ENCODE measurements at places on chromosomes 5 and 9.
A peak's percentile ranks its signal among the peaks of the same experiment; 100 is the strongest.

GRCh38 chr9:136046554-136046920, 48.6 kb downstream of the NACC2 start:
- DNase-seq, result no peak

GRCh38 chr5:147483961-147484707, 25.7 kb downstream of the DPYSL3 start:
- DNase-seq, result peak; percentile 100

DNA sequence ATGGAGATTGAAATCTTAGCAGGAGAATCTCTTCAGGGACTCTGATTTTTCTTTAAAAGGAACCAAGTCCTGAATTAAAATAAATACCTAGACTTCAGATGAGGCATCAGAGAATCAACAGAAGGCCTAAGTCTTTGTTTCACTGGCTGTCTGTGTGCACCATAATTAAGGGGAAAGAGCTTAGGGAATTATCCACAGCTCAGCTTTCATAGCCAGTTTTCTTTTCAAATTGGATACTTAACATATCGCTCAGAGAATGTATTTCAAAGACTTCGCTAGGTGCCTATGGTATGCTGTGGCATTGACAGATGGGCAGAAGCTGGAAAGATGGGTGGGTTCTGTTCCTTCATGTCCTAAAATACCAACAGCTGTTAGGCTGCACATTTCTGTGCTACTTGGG, 325.8 kb downstream of the TMEM38B start:
- no peak for DNase-seq

GRCh38 chr9:132945186-132946130, 1.0 kb upstream of the TSC1 start:
- no peak for DNase-seq

DNA sequence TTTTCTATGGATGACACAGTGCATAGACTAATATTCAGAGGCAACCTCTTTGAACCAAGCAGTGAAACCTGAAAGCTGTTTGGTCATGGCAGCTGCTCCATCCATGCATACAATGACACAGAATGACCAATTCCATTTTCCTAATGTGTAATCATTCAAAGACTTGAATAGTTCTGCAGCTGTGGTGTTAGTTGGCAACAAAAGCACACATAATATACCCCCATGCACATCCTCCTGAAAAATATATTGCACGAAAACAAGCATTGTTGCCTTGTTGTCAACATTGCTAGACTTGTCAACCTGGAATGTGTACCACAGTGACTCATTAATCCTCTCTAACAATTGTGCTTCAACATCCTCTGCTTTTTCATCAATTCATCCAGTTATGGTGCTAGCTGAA, 71.0 kb upstream of the SEMA6A start:
- no peak for DNase-seq

- peak; percentile 41 for DNase-seq
Observed at GRCh38 chr9:37209431-37210386, 89.3 kb downstream of the ZCCHC7 start.

- no peak for DNase-seq
Observed at GRCh38 chr9:99044827-99045226, 60.1 kb upstream of the TGFBR1 start.

GRCh38 chr5:83029912-83030311, 47.3 kb downstream of the TMEM167A start:
- DNase-seq, result peak; percentile 7

GRCh38 chr9:106707738-106708474, 155.1 kb upstream of the ZNF462 start:
- no peak for DNase-seq

GRCh38 chr9:128349125-128349524, 8.8 kb downstream of the SLC27A4 start:
- DNase-seq, result no peak

- DNase-seq, result no peak
Observed at GRCh38 chr9:85007748-85008147, 338.2 kb downstream of the NTRK2 start.

- no peak for DNase-seq
Observed at GRCh38 chr5:65068410-65068809, 299.7 kb downstream of the CWC27 start.

- DNase-seq, result no peak
Observed at GRCh38 chr9:88749420-88749819, 214.4 kb downstream of the NXNL2 start.

GRCh38 chr9:127426756-127427155, 2.6 kb downstream of the ZNF79 start:
- no peak for DNase-seq

DNA sequence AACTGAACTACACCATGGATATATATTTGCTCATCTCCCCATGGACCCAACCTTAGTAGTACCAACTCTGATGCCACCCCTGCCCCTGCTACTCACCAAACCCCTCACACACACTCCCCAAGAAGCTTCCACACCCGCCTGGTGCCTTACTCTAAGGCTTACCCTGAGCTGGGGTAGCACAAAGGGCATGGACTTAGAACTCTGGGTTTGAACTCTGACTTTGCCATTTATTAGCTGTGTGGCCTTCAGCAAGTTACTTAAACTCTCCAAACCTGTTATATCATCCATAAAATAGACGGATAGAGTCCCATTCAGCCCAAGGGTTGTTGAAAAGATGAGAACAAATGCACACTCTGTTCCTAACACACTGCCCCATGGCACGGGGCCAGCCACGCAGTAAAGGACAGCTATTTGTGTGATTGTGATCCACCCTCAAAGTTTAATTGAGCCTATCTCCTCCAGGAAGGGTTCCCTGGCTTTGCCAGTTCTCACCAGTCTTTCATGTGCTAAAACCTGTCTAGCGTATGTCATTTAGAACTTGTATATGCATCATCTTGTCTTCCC, 111.0 kb downstream of the KLHL3 start:
- no peak for DNase-seq

DNA sequence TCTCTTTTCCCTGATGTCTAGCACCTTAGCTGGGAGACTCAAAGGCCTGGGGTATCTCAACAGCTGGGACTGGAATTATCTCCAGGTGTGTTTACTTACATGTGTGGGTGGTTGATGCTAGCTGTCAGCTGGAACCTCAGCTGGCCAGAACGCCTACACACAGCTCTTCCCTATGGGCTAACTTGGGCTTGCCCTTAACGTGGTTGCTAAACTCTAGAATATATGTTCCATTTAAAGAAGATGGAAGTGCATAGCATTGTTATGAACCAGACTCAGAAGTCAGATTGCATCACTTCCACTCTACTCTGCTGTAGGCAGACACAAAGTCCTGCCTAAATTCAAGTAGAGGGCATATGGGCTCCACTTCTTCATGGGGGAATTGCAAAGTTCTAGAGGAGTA, 29.3 kb downstream of the SGCD start:
- no peak for DNase-seq

GRCh38 chr5:32357658-32358057, 44.9 kb upstream of the MTMR12 start:
- no peak for DNase-seq

GRCh38 chr5:134020188-134020587, 15.4 kb upstream of the VDAC1 start:
- DNase-seq, result no peak

DNA sequence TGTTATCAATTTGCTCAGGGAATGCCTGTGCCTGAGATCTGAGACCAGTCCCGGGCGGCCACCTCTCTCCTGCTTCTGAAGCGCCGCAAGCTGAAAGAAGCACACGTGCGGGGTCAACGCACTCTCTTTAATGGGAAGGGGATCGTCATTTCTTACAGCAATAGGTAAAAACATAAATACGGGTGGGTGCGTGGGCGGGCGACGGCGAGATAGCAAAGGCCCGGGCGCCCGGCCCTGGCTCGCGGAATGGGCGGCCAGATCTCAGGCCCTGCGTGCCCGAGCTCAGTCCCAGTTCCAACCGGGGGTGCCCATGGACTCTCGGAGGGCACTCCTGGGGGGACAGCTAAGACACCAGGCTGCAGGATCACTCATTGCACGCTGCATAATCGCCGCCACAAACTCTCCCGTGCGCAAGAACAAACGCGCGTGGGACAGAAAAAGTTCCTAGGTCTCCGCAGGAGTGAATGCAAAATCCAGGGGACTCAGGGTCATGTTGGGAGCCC, 3.0 kb downstream of the NKX2-5 start:
- DNase-seq, result no peak

GRCh38 chr5:169106911-169107706, 193.8 kb downstream of the SLIT3 start:
- DNase-seq, result no peak

DNA sequence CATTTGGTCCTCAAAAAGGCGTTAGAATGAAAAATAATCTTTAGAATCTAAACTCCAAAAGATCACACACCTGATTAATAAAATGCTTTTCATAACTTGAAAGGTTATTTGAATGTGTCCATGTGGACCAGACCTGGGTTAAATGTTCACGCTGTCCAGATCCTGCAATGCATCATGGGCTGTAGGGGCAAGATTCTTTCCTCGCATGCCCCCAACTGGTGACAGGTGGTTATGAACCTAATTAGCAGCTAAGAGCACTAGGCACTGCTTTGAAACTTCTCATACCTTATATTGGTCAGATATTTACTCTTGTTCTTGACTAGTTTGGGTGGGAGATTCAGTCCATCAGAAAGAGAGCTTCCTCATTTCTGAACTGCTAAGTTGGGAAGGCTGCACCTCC, 19.3 kb upstream of the PIP5K1B start:
- DNase-seq, result peak; percentile 60

- no peak for DNase-seq
Observed at GRCh38 chr9:90943341-90943740, 141.7 kb downstream of the SYK start.

GRCh38 chr5:52693280-52693679, 94.4 kb upstream of the ITGA1 start:
- peak; percentile 50 for DNase-seq

- no peak for DNase-seq
Observed at GRCh38 chr9:29311221-29311620, 1737.9 kb upstream of the C9orf72 start.

GRCh38 chr5:33334829-33335228, 105.9 kb upstream of the TARS1 start:
- no peak for DNase-seq

Data from lung microvascular endothelial cell (primary cell).